ENCODE measurements at places on chromosomes 11 and 22.

DNA sequence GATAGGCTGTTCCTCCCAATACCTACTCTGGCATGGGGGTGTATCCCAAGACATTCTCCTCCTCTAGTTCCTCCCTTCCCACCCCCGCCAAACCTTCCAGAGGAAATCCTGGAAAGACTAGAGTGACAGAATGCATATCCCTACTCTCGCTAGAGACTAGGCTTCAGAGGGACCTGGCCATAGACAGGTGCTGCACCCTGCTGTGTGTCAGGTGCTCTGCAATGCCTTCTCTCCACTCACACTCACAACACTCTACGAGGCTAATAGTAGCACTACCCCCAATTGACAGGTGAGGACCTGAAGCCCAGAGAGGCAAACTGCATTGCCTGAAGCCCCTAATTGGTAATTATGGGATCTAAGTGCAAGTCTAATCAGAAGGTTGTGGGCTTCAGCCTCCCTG lies 46.2 kb upstream of the LMO1 start:
- no peak for DNase-seq

GRCh38 chr11:10762185-10762584 lies 11.1 kb downstream of the CTR9 start:
- no peak for DNase-seq

DNA sequence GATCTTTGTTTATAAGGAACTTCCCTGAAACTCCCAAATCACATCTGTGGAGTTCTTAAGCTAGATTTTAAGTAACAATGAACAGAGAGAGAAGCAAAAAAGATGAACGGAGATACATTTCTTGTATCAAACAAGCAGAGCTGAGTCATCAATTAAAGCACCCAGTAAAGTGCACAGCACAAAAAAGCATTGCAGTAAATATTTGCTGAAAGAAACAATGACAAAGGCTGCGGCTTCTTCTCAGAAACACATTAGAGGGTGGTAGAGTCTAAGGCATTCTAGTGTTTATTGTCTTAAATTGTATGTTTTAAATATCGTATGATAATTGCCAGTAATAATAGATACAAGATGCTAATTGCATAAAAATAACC lies 941.6 kb upstream of the CHORDC1 start:
- DNase-seq, result no peak

- DNase-seq, result no peak
These were observed 168.5 kb downstream of the ARHGAP42 start for GRCh38 chr11:100855466-100856067.

DNA sequence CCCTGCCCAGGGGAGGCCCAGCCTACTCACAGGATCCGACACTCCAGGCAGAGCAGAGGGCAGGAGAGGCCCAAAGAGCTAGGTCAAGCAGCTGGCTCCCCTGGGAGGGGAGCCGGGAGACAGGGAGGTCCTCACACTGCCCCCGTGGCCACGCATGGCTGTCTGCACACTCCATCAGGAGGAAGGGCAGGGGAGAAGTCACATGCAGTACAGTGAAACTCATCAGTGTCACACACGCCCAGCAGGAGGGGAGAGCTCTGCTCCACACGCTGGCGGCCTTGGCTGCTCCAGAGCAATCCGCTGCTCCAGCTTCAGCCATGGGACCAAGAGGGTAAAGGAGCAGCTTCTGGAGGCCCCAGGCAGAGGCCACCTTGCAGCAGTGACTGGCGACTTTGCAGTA lies 14.3 kb downstream of the TCIRG1 start:
- peak; percentile 34 for DNase-seq

DNA sequence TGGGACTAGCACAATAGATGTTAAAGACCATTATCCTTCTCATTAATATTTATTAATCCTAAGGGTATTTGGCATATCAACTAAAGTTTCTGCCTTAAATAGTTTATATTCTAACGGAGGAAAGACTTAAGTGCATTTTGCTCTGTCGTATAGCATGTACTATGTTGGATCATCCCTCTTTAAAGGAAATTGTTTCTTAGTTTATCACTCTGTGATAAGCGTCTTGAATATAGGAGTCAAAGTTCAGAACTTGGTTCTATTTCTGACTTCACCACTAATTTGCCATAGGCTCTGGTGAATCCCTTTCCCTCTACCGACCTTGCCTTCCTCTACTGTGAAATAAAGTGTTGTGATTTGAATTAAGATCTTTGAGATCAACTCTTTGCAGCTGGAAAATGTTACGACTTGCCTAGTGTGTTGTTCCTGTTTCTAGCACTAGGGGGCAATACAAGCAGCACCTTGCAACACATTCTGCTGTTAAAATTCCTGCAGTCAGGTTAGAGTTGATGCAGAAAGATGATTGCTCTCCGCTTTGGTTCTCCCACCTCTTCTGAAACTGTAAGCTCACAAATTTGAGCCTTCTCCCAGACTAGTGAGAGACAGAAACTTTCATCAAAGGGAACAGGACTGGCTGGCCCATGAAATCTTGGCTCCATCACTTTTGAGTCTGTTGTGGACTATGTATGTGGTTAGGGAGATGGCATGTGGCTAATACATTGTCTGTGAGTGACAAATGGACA lies 27.8 kb upstream of the ZNRF3 start:
- peak; percentile 53 for DNase-seq

DNA sequence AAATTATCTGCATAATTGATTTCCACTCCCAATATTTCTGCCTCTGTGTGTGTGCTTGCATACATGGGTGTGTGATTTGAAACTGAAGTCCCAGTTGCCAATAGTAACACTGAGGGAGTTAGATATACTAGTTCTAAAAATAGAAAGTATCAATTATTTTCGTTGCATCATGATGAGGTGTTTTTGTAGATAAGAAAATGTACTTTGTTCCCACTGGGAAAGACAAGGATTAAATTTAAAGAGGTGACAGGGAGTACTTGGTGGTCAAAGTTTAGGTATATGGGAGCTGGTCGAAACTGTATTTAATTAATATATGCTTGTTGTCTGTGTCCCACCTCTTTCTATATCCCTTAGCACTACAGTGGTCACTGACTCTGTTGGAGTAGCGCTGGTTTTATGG lies 444.5 kb downstream of the NELL1 start:
- no peak for DNase-seq

DNA sequence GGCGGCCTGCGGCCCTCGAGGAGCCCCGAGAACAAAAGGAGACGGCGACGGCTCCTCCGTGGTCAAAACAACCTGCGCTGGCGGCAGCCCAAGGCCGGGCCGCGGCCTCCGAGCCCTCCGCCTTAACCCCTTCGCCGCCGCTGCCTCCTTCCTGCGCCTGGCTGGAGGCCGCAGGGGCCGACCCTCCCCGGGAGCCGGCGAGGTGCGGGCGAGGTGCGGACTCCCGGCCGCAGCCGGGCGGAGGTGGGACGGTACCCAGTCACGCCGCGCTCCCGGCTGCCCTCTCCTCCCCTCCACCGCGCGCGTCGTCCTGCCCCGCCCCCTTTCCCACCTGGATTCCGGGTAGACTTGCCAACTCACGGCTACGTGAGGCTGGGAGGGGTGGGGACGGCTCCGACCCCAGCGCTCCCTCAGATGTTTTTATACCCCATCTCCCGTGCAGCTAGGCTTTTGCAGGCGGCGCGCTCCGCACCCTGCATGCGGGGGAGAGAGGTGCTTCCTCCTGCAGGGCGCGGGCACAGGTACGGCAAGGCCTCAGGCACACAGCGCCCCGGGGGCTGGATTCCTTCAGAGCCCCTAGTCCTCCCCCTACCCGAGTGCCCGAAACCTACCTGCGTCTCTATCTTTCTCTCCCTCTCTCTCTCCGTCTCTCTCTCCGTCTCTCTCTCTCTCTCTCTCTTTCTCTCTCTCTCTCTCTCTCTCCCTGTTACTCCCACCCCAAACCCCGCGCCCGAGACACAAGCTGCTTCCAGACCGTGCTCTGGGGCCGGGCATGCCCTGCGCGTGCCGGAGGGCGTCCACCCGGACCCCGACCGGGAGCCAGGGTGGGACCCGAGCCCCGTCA lies 2.0 kb downstream of the PDGFB start:
- no peak for DNase-seq

GRCh38 chr11:10096987-10097386 lies 197.0 kb downstream of the SBF2 start:
- no peak for DNase-seq

DNA sequence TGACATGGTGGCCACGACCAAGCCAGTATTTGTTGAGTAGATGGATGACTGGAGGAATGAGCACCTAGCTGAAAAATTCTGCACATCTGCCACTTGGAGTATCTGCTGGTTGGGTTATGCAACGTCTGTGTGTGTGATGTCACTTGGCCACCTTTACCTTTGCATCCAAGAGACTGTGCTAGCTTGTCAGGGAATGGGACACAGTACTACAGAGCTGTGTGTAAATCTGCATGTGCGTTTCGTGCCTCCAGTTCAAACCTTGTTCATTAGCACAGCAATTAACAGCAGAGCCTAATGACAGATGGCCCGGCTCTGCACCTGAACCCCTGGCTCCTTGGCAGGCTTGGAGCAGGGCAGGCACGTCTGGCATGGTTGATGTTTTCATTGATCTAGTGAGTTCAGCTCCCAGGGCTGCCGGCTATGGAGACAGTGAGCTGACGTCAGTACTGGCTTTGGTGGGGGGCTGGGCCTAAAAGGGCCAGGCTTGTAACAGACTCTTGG lies 188.4 kb upstream of the NAV2 start:
- peak; percentile 44 for DNase-seq

DNA sequence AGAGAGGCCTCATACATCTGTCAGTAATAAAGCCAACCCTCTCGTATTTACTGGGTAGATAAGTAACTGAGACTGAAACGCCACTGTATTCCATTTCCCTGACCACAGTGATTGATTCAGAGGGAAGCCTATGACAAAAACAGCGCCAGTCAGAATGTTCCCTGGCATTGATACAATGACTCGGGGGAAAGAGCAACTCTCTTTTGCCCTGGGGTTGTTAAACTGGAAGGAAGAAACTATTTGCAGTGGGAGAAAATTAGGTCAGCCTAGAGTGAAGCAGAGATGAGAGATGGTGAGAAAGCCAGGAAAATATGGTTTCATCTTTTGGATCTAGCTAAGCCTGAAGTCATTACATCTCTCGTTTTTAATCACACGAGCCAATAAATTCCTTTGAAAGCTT lies 48.6 kb upstream of the RBFOX2 start:
- DNase-seq, result no peak

GRCh38 chr11:122754553-122755322 lies 83.6 kb upstream of the CRTAM start:
- DNase-seq, result no peak

DNA sequence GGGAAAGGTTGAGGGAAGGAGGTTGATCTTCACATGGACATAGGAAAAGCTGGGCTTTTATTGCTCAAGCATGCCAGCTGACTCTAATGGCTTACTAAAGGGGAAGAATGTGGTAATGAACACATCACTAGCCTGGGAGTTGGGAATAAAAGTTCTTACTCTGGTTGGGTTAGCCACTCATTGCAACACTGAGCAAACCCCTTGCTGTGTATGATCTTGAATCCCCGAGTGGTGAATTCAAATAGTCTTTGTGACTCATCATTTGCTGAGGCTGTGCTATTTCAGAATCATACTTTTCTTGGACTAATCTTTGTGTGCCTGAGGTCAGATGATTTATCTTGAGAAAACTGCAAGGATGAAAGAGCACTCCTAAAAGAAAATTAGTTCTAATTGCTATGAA lies 304.1 kb upstream of the ANO5 start:
- no peak for DNase-seq

- DNase-seq, result no peak
These were observed 4.6 kb downstream of the PRSS23 start for GRCh38 chr11:86804951-86805350.

Data from frontal cortex (tissue), 4 donors.